Stimulated activated CD8-positive, alpha-beta memory T cell treated with anti-CD3 and anti-CD28 coated beads, Interleukin-7, amount 100 ng/mL, for 24 hours (primary cell): ENCODE measurements at places on chromosomes 1 and 21.

- no peak for DNase-seq
These were observed 53.2 kb upstream of the RAB4A start for GRCh38 chr1:229217716-229218115.

- DNase-seq: no peak
These were observed 71.4 kb upstream of the FAM20B start for GRCh38 chr1:178954325-178954690.

- no peak for DNase-seq
These were observed 227.9 kb downstream of the KCNT2 start for GRCh38 chr1:196380316-196380715.

GRCh38 chr1:94154989-94155388 is 34.0 kb upstream of the ABCA4 start:
- DNase-seq: no peak

DNA sequence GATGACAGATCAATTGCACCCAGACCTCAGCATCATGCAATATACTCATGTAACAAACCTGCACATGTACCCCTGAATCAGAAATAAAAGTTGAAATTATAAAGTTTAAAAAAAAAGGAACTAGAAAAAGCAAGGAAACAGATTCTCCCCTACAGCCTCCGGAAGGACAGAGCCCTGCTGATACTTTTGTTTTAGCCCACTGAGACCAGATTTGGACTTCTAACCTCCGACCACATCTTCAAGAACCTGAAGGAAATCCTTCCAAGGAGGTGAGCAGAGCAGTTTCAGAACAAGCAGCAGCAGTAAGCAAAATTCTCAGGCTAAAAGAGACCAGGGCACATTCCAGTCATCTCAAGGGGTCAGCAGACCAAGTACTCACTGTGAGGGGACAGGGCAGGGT is 54.5 kb downstream of the TM2D1 start:
- no peak for DNase-seq

DNA sequence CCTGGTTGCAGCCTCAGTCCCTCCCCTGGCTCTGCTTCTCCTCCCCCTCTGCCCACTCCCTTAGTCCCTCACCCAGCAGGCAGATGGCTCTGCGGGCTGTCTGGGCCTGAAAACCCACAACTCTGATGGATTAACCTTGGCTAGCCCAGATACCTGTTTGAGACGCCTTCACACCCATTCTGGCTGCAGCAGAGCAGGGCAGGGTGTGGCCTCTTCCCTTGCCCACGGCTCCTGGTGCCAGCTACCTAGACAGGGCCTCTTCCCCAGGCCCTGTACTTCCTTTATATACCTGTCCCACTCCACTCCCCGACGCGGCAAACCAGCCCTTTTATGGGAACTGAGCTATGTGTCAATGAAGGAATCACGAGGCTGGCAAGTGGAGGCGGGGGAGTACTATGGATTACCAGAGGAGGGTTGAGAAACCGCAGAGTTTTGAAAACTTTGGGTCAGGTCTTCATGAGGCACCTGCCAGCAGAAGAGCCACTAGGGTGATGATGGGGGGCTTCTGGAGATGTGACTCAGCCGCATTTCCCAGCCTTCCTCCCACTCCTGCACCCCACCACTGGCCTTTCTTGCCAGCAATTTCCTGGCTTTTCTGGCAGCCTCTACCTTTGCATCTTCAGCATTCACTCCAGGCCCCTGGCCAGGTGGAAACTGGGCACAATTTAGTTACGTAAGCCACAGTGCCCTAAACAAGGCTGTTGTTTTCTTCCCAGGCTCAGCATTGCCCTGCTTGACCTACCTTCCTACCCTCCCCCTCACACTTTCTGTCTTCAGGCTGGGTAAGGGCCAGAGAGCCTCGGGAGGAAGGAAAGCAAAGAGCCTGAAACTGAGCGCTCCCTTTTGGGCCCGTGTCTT is at the start of gene CHI3L1:
TSS of gene CHI3L1 (minus strand) at position 259 of the 858 bp plus-strand sequence. CDS start at position 178, 81 bp downstream.
- DNase-seq: no peak

GRCh38 chr1:8698012-8698630 is 119.3 kb downstream of the RERE start:
- DNase-seq: no peak
